Non-pigmented ciliary epithelial cell (primary cell): ENCODE measurements at places on chromosomes 3 and 15.

GRCh38 chr3:138594935-138595610 is 1.0 kb upstream of the CEP70 start:
- no peak for DNase-seq

GRCh38 chr3:58640700-58641372 is 25.7 kb downstream of the FAM3D start:
- no peak for DNase-seq

- DNase-seq = no peak
Observed at GRCh38 chr3:78025916-78026315, 986.0 kb downstream of the ROBO2 start.

DNA sequence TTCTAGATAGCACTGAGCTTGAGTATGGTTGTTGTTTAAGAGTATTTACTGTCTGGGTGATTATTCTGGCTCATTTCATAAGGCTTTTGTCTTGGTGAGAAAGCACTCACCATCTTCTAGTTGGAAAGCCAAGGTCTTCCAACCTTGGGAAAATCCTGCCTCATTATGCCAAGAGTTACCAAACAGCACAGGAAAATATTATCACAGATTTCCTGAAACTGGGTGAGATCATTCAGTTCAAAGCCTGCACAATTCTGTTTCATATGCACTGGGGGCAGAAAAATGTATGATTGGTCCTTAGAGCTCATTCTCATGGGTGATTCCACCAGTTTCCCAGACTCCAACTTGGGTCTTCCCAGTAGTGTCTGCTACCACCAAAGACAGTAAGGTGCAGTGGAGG is 291.8 kb downstream of the RORA start:
- no peak for DNase-seq

DNA sequence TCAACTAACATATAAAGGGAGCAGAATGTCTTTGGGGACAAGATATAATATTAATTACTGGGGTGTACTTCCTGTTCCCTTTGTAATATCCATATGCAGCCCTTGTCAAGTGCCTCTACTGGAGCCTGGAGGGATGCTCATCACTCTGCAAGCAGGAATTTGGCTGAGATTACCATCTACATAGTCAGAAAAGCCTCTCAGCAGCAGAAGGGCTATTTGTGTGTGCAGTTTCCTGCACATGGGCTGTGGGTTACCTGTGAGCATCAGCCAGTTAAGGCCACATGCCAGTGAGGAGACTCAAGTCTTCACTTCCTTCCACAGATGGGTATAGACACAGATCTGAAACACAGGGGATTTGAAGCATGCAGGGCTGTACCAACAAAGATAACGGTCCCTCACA is 278.1 kb upstream of the PLSCR5 start:
- no peak for DNase-seq

DNA sequence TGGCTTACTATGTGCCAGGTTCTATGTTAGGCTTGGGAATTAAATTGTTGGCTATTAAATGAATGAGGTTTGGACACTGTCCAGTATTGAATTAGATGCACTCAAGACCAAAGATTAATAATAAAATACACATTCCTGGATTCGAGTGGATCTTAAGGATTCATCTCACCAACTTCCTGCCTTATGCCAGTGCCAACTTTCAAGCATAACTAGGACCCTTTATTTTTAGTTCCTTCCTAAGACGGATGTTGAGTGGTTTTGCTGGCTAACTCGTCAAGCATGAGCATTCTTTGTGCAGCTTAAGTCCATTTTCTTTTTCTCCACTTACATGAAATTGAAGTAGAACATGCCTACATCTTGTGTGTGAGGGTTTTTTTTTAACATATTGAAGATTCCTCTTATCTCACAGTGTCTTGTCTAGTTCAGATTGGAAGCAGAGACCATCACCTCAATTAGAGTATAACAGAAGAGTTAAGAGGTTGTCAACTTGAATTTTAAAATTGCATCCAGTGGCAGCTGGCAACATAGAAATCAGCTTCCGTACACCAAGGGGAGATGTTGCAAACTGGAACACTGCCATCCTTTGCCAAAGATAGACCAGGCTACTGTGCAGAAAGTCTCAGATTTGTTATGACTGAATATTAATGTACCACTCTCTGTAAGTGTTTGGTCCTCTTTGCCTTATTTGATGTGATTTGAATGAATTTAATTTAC is 106.3 kb upstream of the BFSP2 start:
- no peak for DNase-seq

DNA sequence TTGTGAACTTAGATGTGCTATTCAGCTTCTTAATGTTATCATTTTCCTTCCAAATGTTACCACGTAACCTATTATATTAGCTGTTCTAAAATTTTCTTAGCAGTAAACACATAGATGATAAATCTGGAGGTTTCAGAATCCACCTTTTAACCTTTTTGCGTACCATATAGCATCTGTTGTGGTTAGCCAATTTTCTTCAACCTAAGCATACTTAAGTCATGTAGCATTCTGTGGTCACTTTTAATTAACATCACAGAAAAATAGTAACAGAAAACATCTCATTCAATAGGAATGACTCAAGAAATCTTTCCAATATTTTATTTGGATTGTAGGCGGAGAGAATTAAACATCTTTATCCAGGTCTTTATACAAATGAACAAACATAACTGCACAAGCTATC is 1465.3 kb upstream of the GBE1 start:
- peak; percentile 15 for DNase-seq

DNA sequence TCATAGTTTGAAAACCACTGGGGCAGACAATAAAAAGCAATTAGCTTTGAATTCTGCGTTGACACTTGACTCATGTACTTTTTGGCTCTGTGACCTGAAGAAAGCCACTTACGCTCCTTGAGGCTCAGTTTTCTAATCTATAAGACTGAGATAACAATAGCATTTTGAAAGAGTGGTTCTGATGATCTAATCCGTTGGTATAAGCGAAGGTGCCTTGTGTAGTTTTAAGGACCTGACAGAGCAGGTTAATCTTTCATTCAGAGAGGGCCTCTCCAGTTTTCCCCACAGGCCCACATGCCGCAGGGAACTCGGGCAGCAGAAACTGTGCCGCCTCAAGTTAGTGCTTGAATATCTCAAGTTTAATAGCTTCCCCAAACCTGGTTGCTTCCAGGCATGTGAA is 306.0 kb upstream of the GBE1 start:
- no peak for DNase-seq

DNA sequence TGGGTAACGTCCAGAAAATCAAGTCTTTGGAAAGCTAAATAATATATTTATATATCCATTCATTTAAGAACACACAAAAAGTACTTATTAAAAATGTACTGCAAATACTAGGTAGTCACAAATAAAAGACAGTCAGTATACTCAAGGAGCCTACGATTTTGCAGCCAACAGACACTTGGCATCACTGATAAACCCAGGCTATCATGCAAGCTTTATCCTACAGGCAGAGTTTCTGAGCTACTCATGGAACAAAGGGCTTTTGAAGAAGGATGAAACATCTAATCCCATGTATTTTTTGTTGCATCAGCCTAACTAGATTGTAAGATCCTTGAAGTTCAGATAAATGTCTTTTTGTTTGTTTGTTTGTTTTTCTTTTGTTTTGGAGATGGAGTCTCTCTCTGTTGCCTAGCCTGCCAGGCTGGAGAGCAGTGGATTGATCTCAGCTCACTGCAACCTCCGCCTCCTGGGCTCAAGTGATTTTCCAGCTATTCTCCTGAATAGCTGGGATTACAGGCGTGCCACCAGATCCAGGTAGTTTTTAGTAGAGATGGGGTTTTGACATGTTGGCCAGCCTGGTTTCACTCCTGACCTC is 319.4 kb upstream of the MDFIC2 start:
- DNase-seq = no peak

- no peak for DNase-seq
Observed at GRCh38 chr3:52444860-52445793, at the start of gene SEMA3G. TSS of gene SEMA3G (minus strand) at chr3:52445103. CDS start at chr3:52445027, 76 bp downstream.

GRCh38 chr3:146968204-146968651 is 363.1 kb upstream of the PLSCR5 start:
- peak; percentile 78 for DNase-seq

DNA sequence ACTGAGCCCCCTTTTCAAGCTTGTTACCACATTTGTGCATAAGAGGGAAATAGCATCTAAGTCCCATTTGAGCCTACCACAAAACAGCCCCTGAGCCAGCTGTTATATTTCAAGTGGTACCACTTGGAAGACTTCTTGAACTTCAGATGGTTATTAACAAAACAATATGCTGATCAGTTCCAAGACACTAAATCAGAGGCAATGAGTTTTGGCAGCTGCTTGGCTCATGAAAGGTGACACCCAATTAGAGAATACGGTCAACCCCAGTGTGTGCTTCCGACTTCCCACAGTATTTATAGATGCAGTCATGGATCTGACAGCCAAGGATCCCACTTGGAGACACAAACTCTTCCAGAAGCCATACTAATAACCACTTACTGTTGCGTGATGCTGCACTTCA is 469.6 kb upstream of the PPP2R3A start:
- no peak for DNase-seq
